Cardiac fibroblast (primary cell): ENCODE measurements at places on chromosomes 1 and 21.

GRCh38 chr1:15080328-15081007, 73.1 kb upstream of the TMEM51 start:
- DNase-seq = no peak

GRCh38 chr1:176786274-176786673, 323.3 kb downstream of the PAPPA2 start:
- DNase-seq = no peak

DNA sequence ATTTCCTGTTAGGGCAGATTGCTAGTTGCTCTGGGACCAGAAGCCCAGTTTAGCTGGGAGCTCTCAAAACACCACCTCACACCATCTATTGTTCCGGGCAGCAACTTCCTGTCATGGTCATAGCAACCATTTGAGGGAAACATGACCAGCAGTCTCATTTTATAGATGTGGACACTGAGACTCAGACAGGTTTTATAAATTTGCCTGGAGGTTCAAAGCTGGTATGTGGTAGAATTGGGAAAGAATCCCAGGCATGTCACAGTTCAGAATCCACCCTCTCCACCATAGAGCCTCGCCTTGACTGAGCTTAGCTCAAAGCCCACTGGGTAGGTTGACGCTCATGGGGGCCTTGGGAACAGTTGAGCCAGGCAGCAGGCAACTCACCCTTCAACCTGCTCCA, 14.0 kb upstream of the TRIM67 start:
- DNase-seq = no peak

GRCh38 chr1:1098681-1099421, 17.0 kb downstream of the C1orf159 start:
- no peak for DNase-seq

DNA sequence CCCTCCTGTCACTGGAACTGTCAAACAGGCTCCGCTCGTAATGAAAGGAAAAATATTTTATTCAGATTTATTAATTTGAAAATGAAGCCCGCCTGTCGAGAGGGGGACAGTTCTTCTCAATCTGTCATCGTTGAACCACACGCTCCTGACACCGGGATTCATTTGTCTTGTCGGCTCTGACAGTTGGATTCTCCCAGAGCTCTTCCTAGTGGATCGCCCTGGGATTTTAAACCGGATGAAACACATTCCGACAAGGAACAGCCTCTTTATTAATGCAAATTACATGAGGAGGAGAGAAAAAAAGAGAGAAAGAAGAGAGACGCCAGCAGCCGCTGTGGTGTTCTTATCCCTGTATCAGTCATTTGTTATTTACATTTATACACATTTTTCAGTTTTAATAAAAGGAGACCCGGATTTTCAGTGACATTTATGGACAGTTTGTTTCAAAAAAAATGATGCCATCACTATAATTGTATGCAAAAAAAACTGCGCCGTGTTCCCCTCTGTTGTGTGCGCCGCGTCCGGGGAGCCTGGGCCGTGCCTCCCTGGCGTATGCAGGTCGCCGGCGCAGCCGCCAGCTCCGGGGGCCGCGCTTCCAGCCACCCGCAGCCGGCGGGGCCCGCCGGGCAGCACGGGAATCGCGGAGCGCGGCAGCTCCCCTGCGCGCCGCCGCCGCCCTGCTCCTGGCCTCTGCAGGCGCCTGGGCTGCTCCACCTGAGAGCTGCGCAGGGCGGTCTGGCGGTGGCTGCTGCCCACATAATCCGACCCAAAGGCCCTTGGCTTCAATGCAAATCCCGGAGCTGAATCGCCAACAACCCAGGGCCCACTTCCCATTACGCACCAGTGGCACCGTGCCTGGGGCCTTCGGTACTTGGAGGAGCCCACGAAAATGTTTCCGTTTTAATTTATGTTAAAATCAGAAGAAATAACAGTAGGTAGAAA, 237.9 kb upstream of the PBX1 start:
- peak; percentile 32 for DNase-seq

GRCh38 chr1:98931128-98931835, 73.4 kb downstream of the PLPPR5 start:
- no peak for DNase-seq

- DNase-seq = peak; percentile 52
Observed at GRCh38 chr1:20265250-20265649, 25.4 kb upstream of the VWA5B1 start.

DNA sequence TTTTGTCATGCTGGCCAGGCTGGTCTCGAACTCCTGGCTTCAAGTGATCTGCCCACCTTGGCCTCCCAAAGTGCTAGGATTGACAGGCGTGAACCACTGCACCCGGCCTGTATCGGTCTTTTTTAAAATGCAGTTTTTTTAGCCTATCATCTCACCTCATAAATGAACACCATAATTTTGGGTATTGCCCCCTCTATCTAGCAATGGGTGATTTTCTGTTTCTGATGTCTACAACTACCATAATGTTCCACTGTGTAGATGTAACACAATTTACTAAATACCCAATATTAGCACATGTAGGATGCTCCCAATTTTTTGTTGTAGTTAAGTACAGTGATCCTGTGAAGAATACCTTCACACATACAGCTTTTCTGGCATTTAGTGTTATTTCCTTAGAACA, 2.0 kb upstream of the CAMTA1 start:
- DNase-seq = no peak

GRCh38 chr1:11761988-11762406, at the start of gene C1orf167:
Gene C1orf167, plus strand, starts transcription at chr1:11762193. Its CDS starts 2,208 bp downstream, at chr1:11764401.
- no peak for DNase-seq

DNA sequence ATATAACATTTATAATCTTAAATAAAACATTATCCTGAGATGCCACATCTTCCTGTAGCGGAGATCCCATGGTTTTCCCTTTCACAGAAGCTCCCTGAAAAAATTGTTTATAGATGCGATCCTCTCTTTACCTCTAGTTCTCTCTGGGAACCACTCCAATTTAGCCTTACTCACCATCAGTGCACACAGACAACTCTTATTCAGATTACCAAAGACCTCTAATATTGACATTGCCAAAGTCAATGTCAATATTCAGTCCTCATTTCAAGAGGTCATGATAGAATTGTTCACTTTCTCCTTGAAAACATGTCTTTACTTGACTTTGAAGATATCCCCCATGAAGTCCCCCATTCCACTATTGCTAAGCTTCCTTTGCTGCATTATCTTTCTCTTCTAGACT, 248.8 kb downstream of the CTH start:
- DNase-seq = no peak

DNA sequence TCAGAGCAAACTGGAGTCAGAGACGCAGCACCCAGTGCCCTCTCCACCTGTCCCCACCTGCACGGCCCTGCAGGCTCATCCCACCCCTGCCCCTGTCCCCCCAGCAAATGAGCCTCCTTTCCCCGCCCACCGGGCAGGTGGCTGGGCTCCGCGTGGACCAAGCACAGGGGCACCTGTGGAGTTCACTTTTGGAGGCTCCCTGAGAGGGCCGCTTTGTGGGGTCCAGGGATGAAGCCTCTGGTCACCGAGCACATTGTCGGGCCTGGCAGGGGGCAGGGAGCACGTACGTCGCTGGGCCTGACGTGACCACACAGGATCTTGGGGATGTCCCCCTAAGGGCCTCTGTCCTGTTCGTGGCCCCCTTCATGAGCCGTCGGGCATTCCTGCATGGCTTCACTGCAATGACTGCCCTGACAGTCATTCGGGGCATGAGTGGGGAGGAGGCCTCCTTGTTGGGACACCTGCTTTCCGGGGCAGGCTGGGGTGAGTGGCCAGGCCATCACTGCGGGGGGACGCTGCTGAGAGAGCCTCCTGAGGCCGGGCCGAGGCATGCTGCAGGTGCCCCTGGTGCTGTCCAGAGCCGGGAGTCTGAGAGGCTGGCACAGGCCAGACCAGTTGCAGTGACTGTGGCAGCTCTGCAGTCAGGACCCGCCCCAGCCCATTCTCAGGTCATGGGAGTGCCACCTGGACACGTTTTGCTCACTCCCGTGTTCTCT, 19.7 kb downstream of the SLX9 start:
- no peak for DNase-seq

GRCh38 chr1:46183926-46184557, 7.8 kb upstream of the P3R3URF start:
- DNase-seq = no peak

DNA sequence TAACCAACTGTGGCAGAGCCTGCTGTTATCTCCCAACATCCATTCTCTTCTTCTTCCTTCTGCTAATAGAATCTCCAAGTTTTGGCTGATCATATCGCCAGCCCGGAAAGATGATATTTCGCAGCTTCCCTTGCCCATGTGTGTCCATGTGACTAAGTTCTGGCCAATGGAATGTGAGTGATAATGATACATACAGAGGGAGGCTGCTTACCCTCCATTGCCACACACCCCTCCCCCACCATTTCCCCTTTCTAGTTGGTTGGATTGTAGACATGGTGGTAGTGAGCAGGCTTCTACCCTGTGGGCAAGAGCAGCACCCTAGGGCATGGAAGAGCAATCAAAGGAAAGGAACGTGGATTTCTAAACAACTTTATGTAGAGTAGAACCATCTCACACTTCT, 48.8 kb downstream of the SLC9C2 start:
- no peak for DNase-seq

- no peak for DNase-seq
Observed at GRCh38 chr1:29136391-29136915, 12.8 kb upstream of the TMEM200B start.

- DNase-seq = no peak
Observed at GRCh38 chr1:30515755-30516484, 207.5 kb downstream of the MATN1 start.

DNA sequence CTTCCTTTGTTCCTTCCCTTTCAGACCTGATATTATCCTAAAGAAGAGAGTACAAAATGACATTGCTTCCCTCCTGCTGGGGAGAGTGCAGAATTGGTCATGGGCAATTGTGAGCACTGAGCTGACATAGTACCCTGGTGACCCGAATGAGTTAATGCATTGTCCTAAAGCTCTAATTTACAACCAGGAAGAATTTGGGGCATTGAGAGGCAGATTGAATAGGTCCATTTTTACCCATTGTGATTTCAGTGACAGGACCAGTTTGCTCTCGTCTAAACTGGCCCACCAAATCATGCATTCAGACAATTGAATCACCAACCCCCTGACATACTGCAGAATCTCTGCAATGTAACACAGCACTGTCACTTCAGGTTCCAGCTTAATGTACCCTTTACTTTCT, 497.4 kb downstream of the DPYD start:
- DNase-seq = no peak

DNA sequence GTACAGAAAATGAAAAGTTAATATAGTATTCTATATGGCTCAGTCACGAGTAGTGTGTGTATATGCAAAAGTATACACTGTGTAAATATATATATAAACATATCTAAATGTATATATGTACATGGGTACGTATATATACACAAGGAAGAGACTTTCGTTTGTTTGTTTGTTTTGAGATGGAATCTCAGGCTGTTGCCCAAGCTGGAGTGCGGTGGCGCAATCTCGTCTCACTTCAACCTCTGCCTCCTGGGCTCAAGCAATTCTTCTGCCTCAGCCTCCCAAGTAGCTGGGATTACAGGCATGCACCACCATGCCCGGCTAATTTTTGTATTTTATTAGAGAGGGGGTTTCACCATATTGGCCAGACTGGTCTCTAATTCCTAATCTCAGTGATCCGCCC, 16.4 kb downstream of the IL12RB2 start:
- DNase-seq = no peak

DNA sequence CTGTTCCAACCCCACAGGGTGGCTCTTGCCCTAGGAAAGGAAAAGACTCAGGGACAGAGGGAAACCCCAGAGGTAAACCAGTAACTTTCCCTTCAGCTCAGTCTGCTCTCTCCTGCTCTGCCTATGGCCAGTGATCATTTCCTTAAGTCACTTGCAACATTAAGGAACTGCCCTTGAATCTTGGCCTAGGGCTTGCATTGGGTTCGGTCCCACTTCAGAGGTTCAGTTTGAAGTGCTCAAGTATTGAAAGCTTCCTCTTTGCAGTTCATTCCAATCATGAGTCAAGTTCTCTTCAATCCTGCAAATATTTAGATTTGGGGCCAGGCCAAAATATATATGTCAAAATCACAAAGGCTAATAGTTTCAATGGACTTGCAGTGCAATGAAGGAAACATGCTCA, 97.7 kb upstream of the IRF2BP2 start:
- DNase-seq = peak; percentile 68

DNA sequence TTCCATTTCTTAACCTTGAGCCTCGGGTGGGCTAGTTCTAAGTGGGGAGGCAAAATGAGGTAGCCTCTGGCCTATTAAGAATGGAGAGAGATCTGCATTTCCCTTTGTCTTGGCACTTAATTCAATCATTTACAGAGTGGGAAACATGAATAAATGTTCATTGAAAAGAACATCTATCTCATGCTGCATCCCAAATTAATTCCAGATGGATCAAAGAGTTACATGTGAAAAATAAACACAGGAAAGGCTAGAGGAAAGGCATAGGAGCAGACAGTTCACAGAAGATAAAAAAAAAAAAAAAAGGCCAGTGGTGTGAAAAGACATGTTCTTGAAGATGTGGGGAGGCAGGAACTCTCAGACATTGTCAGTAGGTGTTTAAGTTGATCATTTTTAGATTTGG, 35.7 kb upstream of the EPS8L3 start:
- DNase-seq = no peak

GRCh38 chr21:36229181-36229580, 72.6 kb downstream of the DOP1B start:
- no peak for DNase-seq

DNA sequence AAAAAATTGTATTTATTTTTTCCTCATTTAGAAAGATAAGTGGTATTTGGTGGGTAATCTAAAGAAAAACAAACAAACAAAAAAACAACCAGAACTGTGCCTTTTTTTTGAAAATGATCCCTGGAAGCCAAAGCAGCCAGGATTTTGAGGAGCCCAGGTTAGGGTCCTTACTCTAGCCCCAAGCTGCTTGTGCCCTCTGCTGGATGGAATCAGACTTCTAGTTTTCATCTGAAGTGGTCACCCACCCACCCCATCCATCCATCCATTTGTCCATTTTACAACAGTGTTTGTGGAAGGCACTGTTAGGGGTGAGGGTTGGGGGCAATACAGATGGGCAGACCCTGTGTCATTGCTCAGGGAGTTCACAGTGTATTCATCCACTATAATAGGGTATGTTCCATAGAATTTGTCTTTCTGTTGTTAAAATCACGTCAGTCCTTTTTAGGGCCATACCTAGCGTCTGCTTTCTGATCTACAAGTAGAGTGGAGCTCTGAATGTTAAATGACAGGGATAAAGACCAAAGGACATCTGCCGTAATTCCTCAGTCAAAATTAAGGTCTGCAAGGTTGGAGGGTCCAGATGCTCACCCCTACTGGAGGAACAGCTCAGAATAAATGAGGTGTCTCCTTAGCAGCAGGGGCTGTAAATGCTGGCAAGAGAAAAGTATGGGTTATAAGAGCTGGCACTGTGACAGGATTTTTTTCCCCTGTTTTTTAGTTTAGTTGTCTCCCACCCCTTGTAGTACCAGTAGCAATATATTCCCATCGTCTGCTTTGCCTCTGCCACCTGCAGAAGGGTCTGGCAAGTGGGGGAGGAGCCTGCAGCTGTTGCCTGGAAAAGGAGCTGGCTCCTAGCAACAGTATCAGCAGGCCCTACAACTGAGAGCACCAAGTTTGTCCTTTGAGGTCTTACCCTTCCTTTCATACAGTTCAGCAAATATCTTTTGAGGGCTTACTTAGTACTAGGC, 3.2 kb downstream of the LRRC42 start:
- DNase-seq = peak; percentile 59
